Left hindlimb (tissue), 1 donor: ENCODE measurements at places on chromosomes 5 and 9.

- DNase-seq: no peak
Measured at GRCh38 chr5:42520203-42520602, 97.0 kb downstream of the GHR start.

- DNase-seq: no peak
Measured at GRCh38 chr5:131980696-131981095, 30.8 kb downstream of the ACSL6 start.

GRCh38 chr5:133220851-133221674 lies 169.2 kb downstream of the HSPA4 start:
- no peak for DNase-seq

- DNase-seq: no peak
Measured at GRCh38 chr9:82331079-82331478, 342.5 kb downstream of the SPATA31D1 start.

DNA sequence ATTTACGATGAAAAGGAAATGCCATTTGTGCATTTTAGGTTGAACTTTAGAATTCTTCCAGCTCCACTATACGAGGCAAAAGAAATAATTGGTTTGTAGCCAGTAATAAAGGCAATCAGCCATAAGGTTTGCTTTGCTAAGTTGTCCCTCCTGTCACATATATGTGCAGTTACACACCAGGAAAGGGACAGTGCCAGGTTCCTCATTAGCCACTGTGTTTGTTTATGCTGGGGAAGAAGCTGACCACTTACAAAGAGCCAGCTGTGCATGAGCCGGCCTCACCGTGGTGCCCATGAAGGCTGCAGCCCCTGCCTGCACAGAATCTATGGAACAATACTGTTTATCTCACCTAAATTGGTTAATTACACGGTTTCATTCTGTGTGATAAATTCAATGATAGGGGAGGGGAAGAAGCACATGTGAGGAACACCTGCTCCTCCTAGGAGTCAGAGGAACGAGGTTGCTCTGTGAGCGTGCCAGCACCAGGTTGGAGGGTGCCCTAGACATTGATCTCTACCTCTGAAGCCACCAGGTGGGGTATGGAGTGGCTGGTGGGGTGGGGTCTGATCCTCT lies 173.8 kb upstream of the DAP start:
- no peak for DNase-seq

DNA sequence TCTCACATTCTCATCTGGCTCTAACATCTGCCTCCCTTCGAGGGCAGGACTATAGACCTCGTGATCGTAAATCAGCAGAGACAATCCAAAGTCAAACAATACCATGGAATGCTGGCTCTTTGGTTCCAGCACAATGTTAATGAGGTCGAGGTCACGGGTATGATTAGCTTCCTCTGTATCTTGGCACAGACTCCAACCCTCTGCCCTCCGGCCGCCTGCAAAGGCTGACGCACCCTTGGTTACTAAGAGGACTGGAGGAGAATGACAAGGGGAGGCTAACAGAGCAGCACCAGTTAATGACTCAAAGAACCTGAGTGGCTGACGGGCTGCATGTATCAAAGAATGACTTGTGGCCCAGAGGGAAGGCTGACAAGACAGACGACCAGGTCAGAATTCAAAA lies 10.1 kb downstream of the LHFPL2 start:
- DNase-seq: no peak

- DNase-seq: no peak
Measured at GRCh38 chr5:132788990-132789886, 12.2 kb upstream of the SEPTIN8 start.

- no peak for DNase-seq
Measured at GRCh38 chr5:178797101-178797521, 62.6 kb upstream of the ZNF354B start.

- no peak for DNase-seq
Measured at GRCh38 chr5:102922111-102922720, 167.1 kb downstream of the PAM start.

DNA sequence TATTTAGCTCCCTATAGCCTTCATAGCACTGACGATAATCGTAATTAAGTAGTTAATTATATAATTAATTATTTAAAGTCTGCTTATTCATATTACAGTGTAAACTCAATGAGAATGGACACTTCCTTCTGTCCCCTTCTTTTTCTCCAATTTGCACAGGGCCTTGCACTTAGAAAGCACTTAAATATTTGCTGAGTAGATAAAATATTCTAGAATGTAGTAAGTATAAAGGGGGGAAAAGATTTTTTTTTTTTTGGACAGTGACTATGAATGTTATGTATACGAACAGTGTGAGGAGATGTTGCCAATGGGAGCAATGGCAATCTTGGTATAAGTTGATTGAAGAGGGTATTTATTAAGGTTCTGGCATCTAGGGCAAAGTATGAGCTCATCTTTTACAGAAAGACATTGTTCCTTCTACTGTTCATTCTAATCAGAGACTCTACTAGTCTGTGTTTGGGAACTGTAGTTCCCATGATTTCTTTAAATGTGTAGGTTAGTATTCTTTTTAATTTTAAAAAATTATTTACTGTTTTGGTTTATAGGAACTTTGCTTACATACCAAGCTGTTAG lies 49.4 kb downstream of the YTHDC2 start:
- no peak for DNase-seq

GRCh38 chr5:52607227-52607824 lies 180.4 kb upstream of the ITGA1 start:
- DNase-seq: no peak

- DNase-seq: no peak
Measured at GRCh38 chr5:91417219-91417618, 34.1 kb upstream of the ARRDC3 start.

DNA sequence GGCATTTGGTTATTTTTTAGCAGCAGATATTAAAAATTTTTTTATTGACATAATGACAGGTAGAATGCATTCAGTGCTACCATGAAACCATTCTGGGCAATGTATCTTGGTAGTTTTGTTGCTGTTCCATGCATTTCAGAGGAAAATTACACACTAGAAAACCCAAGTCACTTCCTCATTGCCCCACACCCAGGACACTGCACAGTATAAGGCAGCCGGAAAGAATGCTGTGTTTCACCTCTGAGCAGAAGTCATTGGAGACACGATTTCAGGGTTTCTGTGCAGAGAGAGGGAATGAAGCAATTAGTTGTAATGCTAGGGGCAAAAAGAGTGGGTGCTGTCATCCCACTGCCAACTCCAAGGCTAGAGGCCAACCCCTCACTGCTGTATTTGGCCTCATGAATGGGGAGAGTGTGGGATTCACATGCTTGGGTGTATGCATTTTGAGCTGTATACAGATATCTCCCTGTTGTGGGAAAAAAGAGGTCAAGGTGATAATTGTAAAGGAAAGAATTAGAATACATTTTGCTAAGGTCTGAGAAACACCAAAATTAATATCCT lies 290.5 kb downstream of the BNC2 start:
- DNase-seq: no peak

- DNase-seq: no peak
Measured at GRCh38 chr5:74332682-74333081, 307.8 kb downstream of the ENC1 start.

DNA sequence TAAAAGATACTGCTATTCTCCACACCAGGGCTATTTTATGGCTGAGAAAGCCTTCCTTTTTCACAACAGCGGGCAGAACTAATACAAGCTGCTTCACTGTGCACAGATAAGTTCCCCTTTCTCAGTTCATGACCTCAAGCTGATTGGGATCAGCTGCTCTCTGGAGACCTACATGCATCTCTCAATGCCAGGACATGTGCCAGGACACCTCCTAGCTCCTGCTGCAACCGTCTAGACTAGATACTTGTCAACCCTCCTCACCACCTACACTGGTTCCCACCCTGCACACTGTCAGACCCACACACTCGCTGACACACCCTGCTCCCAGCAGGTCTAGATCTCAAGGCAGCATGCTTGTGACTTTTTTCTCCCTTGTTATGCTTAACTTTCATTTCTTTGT lies 39.8 kb downstream of the STARD4 start:
- DNase-seq: no peak

DNA sequence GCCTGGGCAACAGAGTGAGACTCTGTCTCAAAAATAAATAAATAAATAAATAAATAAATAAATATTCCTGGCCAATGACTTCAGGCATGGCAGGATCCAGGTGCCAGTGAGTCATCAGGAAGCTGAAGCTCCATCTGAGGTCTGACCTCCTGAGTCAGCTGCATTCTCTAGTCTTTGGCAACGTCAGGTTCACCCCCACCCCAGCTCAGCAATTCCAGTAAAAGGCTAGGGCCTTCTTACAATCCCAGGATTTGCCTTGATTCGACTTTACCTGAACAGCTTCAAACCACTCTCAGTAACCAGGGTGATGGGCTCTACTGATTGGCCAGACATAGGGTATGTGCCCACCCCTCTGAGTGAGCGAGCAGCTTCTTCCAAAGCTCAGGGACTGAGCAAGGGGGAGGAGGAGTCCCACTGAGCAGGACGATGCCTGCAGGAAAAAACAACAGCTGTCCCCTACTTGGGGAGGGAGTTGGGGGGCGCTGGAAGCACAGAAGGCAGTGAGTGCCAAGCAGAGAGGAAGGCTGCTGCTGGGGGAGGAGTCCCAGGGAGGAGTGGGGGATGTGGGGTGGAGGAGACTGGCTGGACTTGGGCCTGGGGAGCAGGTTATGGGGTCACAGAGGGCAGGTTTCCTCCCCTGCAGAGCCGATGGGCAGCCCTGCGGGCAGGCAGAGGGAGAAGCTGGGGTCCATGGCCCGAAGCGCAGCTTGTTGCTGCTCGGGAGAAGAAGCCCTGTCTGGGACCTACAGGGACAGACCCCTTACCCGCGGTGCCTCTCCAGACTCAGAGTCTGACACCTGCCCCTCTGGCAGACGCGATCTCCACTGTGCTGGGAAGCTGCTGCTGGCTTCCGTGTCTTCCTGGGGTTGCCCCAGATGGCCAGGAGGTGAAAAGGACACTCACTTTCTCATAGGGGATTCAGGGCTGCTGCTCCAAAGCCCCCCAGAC lies 25.9 kb upstream of the UNC5A start:
- DNase-seq: no peak

- DNase-seq: no peak
Measured at GRCh38 chr9:113973963-113974413, 97.9 kb downstream of the ZNF618 start.

GRCh38 chr9:135022191-135022870 lies 65.1 kb upstream of the OLFM1 start:
- no peak for DNase-seq

DNA sequence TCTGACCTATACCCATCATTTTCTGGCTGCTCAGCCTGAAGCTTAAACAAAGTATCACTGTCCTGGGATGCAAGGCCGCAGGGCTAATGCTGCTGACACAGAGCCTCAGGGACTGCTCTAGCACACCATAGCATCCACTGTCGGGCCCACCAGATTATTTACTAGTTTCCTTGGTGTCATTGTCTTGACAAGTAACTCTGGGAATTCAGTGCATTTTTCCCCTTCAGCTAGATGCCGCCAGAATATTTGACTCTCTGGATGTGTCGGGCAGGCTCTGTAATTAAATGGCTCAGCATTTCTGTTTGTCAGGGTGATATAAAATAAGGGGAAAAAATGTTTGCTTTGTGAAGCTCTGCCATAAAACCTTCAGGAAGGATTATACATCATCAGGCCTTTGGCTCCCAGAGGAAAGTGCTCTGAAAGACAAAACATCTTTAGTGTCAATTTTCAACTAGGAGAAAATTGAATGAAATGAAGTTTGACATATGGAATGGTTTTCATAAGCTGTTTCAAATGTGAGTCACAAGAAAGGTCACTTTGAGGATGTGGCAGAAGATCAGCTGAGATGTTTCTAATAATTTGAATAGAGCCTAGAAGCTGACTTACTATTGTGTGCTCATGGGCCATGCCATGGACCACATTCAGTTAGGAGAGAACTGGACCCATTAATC lies 350.1 kb downstream of the TMEM232 start:
- no peak for DNase-seq

- no peak for DNase-seq
Measured at GRCh38 chr5:61401726-61402125, 69.7 kb downstream of the ZSWIM6 start.

GRCh38 chr9:85056203-85056572 lies 386.7 kb downstream of the NTRK2 start:
- DNase-seq: no peak

- no peak for DNase-seq
Measured at GRCh38 chr9:134951994-134952393, 34.3 kb upstream of the FCN1 start.

GRCh38 chr5:32358611-32359010 lies 45.9 kb upstream of the MTMR12 start:
- no peak for DNase-seq

DNA sequence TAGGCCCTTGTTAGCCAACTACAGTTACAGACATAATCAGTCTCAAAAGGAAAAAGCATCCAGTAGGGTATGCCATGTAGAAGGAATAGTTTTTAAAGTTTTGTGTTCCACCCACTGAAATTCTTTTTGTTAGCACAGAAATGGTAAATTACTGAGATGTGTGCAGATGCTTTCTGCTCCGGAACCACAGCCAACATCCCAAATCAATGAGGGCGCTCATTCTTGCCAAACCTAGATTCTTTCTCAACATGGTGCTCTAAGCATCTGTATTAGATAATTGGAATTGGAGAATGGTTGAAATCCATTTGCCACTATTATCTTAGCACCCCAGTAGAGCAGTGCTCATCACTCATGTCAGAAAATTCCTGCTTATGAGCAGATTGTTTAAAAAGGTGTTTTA lies 127.8 kb downstream of the SEC61B start:
- DNase-seq: no peak

DNA sequence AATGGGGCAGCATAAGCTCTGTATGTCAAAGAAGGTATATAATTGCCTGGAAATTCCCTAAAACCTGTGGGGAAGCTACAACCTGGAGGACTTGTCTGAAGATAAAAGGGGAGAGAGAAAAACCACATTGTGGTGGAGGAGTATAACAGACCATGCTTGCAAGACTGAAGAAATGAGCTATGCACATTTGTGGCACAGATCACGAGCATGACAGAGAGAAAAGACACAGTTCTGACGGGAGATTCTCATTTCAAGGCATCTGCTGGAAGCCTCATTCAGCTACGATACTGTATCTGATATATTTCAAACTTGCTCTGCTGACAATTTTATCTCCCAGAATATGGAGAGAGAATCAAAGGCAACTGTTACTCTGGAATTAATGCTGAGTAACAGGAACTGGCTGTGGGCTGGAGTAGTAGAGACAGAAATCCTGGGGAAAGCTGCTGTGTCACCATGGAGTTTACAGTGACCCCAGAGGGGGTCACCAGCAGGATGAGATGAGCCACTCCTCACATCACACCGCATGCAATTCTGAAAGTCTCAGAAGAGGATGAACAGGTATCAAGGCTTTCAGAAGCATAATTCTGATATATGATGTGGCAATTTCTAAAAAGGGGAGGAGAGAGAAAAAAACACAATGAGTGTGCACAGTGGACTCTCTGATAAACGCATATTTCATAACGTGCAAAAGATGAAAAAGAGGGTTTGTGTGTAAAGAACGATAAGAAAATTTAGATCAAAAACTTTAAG lies 528.8 kb downstream of the IRX1 start:
- DNase-seq: no peak
